ENCODE measurements at places on chromosomes 2 and 18.

GRCh38 chr2:29900971-29901633 is 20.3 kb downstream of the ALK start:
- DNase-seq = no peak

- no peak for DNase-seq
Observed at GRCh38 chr2:9284521-9285297, 78.1 kb downstream of the ASAP2 start.

DNA sequence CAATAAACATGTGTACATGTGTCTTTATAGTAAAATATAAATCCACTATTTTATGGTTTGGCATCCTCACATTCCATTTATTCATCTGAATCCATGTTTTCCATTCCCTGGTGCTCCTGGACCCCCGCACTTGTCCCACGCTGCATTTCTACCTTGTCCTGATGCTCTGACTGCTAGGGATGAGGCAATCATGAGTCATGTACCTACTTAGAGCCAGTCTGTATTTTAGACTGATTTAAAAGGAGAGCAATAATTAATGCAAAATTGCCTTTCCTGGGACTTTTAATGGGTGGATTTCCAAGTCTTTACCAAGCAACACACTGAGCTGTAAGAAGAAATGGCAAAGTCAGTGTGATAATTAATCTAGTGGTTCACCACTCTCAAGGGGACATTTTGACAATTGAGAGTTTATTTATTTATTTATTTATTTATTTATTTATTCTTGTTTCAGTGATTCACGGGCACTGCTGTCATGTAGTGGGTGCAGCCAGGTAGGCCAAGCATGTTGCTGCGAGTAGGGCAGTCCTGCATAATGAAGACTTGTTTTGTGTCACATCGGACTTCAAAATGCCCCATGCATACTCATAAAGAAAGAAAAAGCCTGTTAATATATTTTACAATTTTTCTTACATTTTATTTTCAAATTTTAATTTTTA is 419.3 kb upstream of the VWC2L start:
- no peak for DNase-seq

DNA sequence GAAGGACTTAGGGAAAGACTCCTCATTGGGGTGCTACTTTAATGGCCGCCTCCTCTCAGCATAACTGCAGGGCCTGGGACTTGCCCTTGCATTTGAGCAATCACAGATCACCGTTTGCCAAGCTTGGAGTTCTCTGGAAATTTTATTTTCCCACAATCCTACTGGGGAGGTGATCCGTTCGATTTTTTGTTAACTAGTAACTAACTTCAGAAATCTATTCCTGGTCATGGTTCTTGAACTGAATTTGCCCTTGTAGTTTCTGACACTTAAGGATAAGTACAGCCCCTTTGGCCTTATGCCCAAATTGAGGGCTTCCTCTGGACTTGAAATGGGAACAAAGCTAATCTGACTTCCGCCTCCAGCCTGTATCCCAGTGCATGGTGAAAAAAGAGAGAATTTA is 60.5 kb upstream of the ST3GAL5 start:
- no peak for DNase-seq

DNA sequence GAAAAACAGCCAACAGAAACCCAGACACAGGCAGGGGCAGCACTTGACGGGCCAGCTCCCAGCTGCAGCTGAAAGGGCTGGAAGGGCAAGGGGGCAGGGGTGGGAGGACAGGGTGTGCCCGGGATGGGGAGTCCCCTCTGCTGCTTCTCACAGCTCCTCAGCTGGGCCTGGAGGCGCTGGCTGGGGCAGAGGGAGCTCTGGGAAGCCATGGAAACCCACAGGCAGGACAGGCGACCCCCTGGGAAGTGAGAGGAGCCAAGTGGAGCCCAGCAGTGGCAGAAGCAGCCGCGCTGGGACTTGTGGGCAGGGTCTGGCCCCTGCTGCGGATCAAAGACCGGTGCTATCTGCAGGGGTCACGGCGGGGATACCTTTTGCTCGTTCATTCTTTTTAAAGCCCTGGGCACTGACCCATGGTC is 20.7 kb downstream of the OTOF start:
- DNase-seq = no peak

DNA sequence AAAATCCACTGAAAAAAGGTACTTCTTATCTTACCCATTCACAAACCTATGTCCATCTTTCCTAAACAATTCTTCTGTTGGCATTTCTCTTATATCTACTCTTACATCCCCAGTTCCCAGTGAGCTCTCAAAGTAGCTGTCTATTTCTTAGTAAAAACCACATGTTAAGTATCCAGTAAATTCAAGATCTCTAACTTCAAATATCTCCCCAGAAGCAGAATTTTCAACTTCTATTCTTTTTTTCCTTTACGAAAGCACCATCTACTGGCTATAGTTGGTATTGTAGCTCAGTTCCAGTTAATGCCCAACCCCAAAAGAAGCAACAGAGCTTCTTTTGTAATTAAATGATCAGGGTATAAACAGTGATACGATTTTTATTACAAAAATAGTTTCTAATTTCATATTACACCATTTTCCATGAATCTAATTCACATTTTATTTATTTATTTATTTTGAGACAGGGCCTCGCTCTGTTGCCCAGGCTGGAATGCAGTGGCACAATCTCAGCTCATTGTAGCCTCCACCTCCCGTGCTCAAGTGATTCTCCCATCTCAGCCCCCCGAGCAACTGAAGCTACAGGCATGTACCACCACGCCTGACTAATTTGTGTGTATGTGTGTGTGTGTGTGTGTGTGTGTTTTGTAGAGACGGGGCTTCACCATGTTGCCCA is 28.5 kb downstream of the HRH4 start:
- DNase-seq = peak; percentile 46

DNA sequence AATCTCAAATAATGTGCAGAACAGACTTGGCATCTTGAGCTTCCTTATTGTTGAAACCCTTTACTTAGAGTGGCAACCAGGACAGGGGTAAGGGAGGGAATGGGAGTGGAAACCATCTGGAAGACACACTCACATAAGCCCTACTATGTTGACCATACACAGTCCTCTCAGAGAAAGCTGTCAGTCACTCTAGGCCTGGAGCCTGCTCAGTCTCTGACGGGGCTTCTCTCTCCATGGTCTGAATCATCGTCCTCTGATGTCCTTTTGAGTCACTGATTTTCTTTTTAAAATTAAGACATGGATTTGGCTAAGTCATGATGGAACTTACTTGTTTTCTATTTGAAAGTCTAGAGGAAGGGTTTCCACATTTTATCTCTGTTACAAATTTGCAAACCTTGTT is 74.0 kb downstream of the MYO1B start:
- peak; percentile 61 for DNase-seq

DNA sequence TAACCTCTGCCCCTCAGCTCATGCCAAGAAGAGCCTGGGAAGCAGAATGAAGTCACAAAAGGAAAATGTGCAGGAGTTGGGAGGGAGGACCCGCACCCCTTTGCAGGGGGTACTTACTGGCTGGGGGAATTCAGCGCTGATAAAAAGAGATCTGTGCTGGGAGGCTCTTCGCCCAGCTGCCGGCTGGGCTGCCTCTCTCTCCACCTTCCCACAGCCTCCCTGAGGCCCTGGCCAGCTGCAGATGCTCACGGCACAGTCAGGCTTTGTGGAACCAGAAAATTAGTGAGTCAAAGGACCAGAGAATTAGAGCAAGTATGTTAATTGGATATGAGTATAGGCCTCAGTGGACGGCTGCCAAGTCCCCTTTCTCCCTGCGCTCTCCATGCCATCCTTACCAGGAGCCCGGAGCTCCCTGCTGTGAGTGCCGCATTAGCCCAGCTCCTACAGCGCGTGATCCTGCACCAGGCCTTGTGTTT is 181.7 kb upstream of the SH3BP4 start:
- peak; percentile 54 for DNase-seq

- no peak for DNase-seq
Observed at GRCh38 chr2:166394245-166394644, 18.5 kb upstream of the SCN9A start.

DNA sequence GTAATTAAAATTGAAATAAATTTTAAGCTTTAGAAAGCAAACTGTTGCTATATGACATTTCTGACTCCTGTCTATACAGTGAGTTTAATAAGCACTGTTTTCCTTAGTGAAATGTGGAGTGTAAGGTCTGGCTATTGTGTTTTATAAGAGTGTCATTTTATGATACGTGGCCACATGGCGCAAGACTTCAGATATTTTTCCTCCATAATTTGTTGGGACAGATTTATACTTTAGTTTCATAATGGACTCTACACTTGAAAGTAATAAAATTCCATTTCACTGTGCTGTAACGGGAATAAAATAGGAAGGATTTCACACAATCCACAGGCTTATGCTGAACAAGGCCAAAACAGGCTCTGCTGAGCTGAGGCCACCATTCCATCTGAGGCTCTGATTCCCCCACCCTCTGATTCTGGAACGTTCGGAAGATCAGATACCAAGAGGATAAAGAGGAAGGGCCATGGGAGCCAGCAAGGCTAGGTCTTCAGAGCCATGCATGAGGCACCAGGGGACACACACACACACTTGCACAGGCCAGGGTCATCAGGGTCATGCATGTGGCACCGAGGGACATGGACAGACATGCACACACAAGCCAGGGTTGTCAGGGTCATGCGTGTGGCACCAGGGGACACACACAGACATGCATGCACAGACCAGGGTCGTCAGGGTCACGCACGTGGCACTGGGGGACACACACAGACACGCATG is 35.6 kb downstream of the HDAC4 start:
- no peak for DNase-seq

DNA sequence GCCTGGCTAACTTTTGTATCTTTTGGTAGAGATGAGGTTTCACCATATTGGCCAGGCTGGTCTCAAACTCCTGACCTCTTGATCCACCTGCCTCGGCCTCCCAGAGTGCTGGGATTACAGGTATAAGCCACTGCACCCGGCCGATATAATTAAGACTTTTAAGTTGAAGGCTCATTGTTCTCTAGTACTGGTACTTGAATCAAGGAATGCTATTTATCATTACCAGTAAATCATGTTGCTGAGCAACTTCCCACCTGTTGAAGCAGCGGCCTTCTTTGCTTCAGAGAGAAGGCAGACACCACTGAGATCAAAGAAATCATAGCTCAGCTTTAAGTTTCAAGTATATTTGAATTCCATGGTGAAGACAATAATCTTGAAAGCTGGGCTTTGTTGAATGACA is 58.8 kb upstream of the TMEM163 start:
- no peak for DNase-seq

DNA sequence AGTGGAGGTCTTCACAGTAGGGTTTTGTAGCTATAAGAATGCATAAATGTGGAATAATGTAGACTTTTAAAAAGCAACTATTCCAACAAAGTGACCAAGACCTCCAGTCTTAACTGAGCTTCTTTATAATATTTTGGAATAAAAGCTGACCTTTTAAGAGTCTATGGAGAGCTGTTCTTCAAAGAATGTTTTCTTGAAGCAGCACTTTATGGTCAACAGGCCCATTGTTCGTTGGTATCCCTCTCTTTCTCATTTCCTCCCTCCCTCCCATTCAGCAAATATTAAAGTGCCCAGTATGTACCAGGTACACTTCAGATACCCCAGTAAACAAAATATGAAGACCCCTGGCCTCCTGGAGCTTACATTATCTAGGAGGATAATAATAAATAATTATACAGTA is 140.1 kb upstream of the SMAD7 start:
- no peak for DNase-seq

DNA sequence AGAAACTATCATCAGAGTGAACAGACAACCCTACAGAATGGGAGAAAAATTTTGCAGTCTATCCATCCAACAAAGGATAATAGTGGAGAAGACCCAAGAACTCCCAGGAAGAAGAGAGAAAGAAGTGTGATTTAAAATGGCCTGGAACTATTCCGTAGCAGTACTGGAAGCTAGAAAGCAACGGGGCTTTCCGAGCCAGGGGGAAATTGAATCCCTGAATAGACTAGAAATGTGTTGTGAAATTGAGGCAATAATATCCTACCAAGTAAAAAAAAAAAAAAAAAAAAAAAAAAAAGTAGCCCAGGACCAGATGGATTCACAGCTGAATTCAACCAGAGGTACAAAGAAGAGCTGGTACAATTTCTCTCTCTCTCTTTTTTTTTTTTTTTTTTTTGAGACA is 69.3 kb downstream of the FARP2 start:
- DNase-seq = no peak

DNA sequence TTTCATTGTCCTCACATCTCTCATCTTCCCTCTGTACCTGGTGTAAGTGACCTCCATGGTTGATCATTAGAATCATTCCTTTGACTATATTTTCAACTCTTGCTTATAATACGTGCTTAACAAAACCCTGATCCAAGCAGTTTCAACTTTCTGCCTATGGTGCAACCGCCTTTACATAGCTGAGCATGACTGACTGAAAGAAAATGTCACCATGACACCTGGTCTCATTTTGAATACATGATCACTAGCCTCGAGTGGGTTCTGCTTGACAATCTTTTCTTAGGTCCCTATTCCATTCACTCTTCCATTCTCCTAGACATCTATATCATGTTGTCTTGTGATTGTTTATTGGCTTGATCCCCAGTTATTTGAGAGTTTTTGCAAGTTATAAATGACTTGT is 78.9 kb upstream of the STAM2 start:
- no peak for DNase-seq

GRCh38 chr2:102499558-102499957 is 26.5 kb downstream of the SLC9A4 start:
- no peak for DNase-seq

- DNase-seq = peak; percentile 26
Observed at GRCh38 chr2:28681158-28681571, 70.5 kb upstream of the PPP1CB start.

GRCh38 chr2:10266133-10266620 is 36.5 kb upstream of the HPCAL1 start:
- DNase-seq = peak; percentile 18

DNA sequence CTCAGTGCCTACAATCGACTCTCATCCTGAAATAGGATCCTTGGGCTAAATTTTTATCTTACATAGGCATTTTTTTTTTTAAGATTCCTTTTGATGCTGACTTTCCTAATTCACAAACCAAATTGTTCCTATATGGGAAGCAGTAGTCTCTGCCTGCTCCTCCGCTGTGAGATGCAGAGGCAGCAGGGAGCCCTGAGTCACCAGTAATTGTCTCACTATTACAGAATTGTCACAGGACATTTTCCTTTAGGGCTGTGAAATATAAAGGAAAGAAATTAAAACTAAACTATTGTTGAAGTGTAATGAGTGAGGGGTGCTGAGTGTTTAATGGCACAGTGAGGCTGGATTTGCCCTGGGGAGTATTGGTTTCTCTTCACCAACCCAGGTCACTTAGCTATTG is 63.8 kb downstream of the MYO3B start:
- DNase-seq = peak; percentile 34

GRCh38 chr18:55547705-55548056 is 40.3 kb downstream of the TCF4 start:
- no peak for DNase-seq

GRCh38 chr2:138602166-138602460 is 100.5 kb downstream of the SPOPL start:
- peak; percentile 4 for DNase-seq

- peak; percentile 31 for DNase-seq
Observed at GRCh38 chr2:174465327-174465726, 21.5 kb downstream of the GPR155 start.

GRCh38 chr18:2256577-2256976 is 314.7 kb downstream of the METTL4 start:
- DNase-seq = no peak

- no peak for DNase-seq
Observed at GRCh38 chr18:45670281-45670962, 53.6 kb upstream of the SLC14A1 start.

GRCh38 chr2:64359892-64360657 is 93.9 kb upstream of the LGALSL start:
- DNase-seq = peak; percentile 87
